CD8-positive, alpha-beta memory T cell (primary cell): ENCODE measurements at places on chromosomes 5 and 9. TPM values are rescaled to one million over a fixed set of nuclear protein-coding genes. Genes with fewer than 3 reads are reported as not detected.

Gene SPAG8
- 1.8 TPM for total RNA-seq

Gene ELP1
- 36.2 TPM for total RNA-seq

GRCh38 chr5:21071421-21071820 lies 1083.4 kb upstream of the CDH18 start:
- H3K4me3 ChIP-seq: no peak overlapping the region
- no peak overlapping the region for H3K27ac ChIP-seq
- H3K4me1 ChIP-seq: no peaks in the 10 kb centered on the region

DNA sequence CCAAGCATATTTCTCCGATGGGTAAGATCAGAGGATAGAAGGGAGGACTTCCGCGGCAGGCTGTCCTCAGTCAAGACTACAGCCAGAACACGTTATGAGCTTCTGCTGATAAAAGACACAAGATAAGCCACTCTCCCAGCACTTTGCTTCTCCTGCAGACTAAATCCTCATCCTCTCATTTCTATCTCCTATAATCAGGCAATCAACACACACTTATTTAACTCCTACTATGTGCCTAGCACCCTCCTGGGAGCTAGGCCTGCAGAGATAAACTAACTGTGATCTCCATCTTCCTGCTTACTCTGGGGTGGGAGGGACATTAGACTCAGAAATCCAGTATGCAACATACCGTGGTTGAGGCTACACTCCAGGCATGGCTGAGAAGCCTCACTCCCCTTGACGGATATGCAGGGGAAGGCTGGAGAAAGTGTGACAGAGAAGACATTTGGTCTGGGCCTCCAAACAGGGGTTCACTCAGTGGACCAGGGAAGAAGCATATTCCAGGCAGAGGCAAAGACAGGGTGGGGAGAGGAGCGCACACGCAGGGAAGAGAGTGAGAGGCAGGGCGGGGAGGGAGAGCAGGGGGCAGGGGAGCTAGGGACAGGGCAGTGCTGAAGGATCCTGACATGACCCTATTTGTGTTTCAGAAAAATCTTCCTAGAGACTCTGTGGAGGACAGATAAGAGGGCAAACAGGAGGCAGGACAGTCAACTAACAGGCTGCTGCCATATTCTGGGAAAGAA lies 274.1 kb downstream of the DENND1A start:
- no peaks in the 10 kb centered on the region for H3K27me3 ChIP-seq
- H3K4me3 ChIP-seq: no peak overlapping the region
- DNase-seq: no peak

DNA sequence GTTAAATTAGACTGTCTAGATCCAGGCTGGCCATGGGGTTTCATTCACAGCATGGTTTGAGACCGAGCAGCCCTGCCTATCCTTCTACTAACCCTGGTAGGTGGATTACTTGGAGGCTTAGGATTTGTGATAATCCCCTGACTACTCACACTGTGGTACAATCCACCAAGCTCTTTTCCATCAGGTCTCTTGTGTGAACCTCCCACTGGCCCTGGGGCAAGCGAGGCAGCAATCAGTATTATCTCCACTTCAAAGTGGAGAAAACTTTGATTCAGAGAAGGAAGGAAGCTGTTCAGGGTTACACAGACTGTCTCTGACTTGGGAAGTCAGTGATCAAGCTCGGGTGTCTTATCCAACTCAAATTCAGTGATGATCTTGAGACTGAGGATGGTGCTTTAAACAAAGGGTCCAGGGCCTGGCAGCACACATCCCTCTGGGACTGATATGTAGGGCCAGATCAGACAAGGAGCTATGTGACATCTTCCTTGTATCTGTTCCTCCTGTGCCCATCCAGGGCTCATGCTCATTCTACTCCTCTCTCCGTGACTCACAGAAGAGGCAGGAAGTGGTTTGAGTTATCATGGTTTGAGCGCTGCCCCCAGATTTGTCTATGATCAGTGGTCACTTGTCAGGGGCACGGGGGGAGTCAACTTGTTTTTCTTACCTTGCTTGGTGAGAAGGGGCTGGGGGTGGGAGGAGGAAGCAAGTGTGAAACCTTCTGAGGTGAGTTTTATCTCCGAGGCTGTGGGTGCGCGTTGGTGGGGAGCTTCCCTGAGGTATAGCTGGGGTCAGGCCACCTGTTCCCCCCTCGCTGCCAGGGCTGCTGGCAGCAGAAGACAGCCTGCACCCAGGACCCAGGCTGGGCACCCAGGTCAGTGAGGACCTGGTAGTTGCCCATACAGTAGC lies 48.6 kb downstream of the RGS3 start:
- peaks cover 64% of the 10 kb centered on the region for H3K4me1 ChIP-seq
- H3K27me3 ChIP-seq: no peaks in the 10 kb centered on the region
- peak overlapping the region; percentile 43 for H3K27ac ChIP-seq
- DNase-seq: peak; percentile 69
- H3K36me3 ChIP-seq: no peaks in the 10 kb centered on the region

Gene GNAQ
- total RNA-seq: 17.1 TPM

GRCh38 chr5:56501781-56502557 lies 268.8 kb upstream of the ANKRD55 start:
- H3K4me3 ChIP-seq: no peak overlapping the region
- no peak for DNase-seq
- no peaks in the 10 kb centered on the region for H3K36me3 ChIP-seq
- H3K27me3 ChIP-seq: no peaks in the 10 kb centered on the region

Gene GBA2
- total RNA-seq: 41.8 TPM

DNA sequence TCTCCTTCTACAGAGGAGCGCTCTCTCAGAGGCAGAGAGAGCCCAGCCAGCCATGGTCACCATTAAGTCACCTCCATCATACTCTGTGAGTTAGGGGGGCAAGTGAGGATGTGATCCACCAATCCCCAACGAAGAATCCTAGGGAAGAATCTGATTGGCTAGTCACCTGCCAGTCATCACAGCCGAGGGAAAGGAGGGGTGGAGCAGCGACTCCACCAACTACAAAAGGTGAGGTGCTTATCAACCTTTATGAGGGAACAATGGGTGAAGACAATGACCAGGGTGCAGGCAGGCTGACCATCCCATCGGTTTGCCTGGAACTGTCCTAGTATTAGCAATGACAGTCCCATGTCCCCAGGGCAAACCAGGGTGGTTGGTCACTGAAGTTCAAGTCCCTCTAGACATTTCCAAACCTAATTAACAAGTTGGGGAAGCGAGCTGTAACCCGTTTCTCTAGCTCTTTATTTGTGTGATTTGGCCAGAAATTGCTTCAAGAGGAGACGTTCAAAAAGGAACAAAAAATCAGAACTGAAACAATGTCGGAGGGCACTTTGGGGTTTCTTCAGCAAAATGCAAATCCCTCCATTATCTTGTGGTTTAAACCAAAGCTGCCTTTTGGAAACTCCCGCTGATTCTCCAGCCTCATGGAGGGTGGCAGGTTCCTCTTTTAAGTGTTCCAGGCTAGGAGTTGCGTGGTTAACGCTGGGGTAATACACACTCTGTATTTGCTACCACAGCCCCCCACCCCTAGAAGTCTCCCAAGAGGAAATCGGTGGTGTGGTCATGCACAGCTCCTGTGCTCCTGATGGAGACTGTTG lies 18.8 kb upstream of the FCN1 start:
- H3K27ac ChIP-seq: no peak overlapping the region
- H3K27me3 ChIP-seq: no peaks in the 10 kb centered on the region
- no peak for DNase-seq
- no peak overlapping the region for H3K4me3 ChIP-seq
- no peaks in the 10 kb centered on the region for H3K4me1 ChIP-seq
- no peaks in the 10 kb centered on the region for H3K36me3 ChIP-seq

DNA sequence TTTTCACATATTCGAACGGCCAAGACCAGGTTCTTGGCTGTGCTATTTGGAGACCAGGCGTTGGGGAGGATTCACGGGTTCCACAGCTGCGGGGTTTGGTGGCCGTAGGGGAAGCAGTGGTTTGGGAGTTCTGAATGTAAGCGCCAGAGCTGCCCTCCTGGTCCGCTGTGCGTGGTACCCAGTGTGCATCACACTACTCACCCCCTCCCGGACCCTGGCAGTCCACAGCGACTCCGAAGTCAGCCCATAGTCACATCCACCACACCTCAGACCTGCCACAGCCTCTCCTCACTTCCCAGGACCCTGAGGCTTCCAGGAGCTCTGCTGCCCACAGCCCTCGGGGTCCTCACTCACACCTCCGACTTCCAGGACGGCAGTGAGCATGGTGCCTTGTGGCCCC lies 26.8 kb downstream of the AMBP start:
- no peaks in the 10 kb centered on the region for H3K4me1 ChIP-seq
- H3K27ac ChIP-seq: no peak overlapping the region
- DNase-seq: no peak
- no peaks in the 10 kb centered on the region for H3K27me3 ChIP-seq

GRCh38 chr5:31215236-31215635 lies 21.8 kb downstream of the CDH6 start:
- no peaks in the 10 kb centered on the region for H3K36me3 ChIP-seq
- H3K27ac ChIP-seq: no peak overlapping the region
- no peaks in the 10 kb centered on the region for H3K4me1 ChIP-seq
- H3K4me3 ChIP-seq: no peak overlapping the region
- DNase-seq: no peak

Gene PTPN3
- 0.48 TPM for total RNA-seq

- H3K4me3 ChIP-seq: no peak overlapping the region
- H3K36me3 ChIP-seq: no peaks in the 10 kb centered on the region
- DNase-seq: no peak
- H3K27ac ChIP-seq: no peak overlapping the region
- no peaks in the 10 kb centered on the region for H3K27me3 ChIP-seq
Measured at GRCh38 chr9:84207491-84207951, 133.0 kb downstream of the SLC28A3 start.

DNA sequence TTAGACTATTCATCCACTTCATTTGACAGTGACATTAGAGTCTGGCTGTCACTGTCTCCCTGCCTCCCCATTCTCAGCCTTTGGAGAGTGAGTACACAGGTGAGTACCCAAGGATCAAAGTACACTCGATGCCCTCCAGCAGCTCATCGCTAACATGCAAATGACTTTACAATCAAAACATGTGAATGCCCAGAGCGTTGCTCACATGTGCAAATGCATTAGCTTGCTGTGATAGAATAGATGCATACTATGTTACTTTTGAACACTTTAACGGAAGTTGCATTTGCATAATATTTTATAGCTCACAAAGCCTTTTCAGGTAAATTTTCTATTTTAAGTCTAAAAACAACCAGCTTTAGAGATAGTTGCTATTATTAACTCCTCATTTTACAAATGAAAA lies 107.6 kb downstream of the SYK start:
- H3K27me3 ChIP-seq: no peaks in the 10 kb centered on the region
- no peak overlapping the region for H3K27ac ChIP-seq
- H3K36me3 ChIP-seq: no peaks in the 10 kb centered on the region

DNA sequence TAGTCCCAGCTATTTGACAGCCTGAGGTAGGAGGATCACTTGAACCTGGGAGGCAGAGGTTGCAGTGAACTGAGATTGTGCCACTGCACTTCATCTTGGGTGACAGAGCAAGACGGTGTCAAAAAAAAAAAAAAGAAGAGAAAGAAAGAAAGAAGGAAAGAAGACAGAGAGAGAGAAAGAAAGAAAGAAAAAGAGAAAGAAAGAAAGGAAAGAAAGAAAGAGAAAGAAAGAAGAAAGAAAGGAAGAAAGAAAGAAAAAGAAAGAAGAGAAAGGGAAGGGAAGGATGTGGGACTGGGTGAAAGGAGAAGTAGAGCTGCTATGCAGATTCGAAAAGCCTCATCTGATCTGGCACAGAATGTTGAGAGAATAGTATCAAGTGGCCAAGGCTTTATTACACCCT lies 23.7 kb upstream of the SCAMP1 start:
- no peak overlapping the region for H3K4me3 ChIP-seq
- H3K4me1 ChIP-seq: no peaks in the 10 kb centered on the region
- H3K36me3 ChIP-seq: no peaks in the 10 kb centered on the region
- H3K27ac ChIP-seq: no peak overlapping the region

Gene PCDHA6
- total RNA-seq: not detected

GRCh38 chr5:153147891-153148623 lies 342.4 kb upstream of the GRIA1 start:
- no peaks in the 10 kb centered on the region for H3K27me3 ChIP-seq
- H3K4me3 ChIP-seq: no peak overlapping the region
- H3K4me1 ChIP-seq: no peaks in the 10 kb centered on the region

DNA sequence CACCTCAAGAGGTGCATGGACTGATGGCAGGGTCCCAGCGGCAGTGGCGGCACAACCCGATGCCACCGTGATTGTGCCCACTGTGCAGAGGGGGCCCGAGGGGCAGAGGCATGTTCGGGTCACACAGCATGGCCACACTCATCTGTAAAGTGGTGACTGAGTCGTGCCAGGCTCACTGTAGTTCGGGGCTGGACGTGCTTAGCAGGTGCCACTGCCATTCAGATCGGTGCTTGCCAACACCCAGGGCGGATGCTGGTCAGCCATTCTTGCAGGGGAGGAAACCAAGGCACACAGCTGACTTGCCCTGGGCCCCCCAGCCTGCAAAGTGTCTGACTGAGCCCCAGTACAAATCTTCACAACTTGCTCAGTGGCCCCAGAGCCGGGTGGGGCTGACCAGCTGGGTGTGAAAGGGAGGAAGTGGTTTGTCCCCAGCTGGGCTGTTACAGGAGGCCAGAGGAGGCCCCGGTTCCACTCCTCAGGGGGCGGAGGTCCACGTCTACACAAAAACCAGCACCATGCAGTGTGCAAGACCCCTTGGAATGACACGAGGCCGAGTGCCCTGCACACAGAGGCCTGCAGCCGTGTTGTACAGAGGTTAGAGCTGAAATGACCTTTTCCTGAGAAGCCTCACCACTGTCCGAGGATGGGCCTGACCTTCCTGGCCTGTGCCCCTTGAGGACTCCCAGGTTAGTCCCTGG lies 17.9 kb downstream of the FGD3 start:
- H3K27me3 ChIP-seq: no peaks in the 10 kb centered on the region
- H3K27ac ChIP-seq: peak overlapping the region; percentile 90
- peak overlapping the region; percentile 73 for H3K4me3 ChIP-seq

- H3K27me3 ChIP-seq: peaks cover 5% of the 10 kb centered on the region
- H3K27ac ChIP-seq: no peak overlapping the region
- DNase-seq: no peak
- H3K4me3 ChIP-seq: no peak overlapping the region
Measured at GRCh38 chr9:84669013-84669287, 579 bp upstream of the NTRK2 start.

Gene CA9
- total RNA-seq: not detected

Gene TMEM252
- not detected for total RNA-seq

GRCh38 chr5:33118761-33119415 lies 321.9 kb upstream of the TARS1 start:
- no peak for DNase-seq
- H3K27me3 ChIP-seq: no peaks in the 10 kb centered on the region
- no peak overlapping the region for H3K4me3 ChIP-seq
- H3K27ac ChIP-seq: no peak overlapping the region
- H3K4me1 ChIP-seq: no peaks in the 10 kb centered on the region

Gene PRUNE2
- total RNA-seq: 0.53 TPM
